ENCODE measurements at places on chromosomes 11 and 22.

DNA sequence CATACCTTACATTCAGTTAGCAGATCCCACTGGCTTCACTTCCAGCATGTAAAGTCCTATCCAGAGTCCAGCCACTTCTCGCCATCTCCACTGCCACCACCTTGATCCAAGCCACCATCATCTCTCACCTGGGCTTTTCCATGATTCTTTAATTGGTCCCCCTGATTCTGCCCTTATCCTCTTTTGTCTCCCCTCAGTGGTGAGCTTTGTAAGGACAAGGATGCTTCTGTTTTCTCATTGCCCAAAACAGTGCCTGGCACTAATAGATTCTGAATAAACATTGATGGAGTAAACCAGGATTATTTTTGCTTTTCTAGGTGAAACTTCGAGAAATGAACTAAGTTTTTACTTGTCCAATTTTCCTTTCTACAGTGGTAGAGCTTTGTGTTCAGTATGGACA lies 4.4 kb downstream of the POLA2 start:
- DNase-seq = no peak

- no peak for DNase-seq
These were observed 17.7 kb upstream of the ZBED5 start for GRCh38 chr11:10875430-10876021.

GRCh38 chr11:7487360-7487759 lies 2.1 kb downstream of the OLFML1 start:
- no peak for DNase-seq

GRCh38 chr11:44758983-44759382 lies 32.2 kb downstream of the TSPAN18 start:
- DNase-seq = no peak

- DNase-seq = no peak
These were observed 810.0 kb downstream of the TBC1D22A start for GRCh38 chr22:47572443-47572842.

Data from suppressor macrophage treated with lipopolysaccharide for 1 hour (primary cell).